ENCODE measurements at places on chromosomes 7 and 10. TPM values are rescaled to one million over a fixed set of nuclear protein-coding genes. Genes with fewer than 3 reads are reported as not detected.

DNA sequence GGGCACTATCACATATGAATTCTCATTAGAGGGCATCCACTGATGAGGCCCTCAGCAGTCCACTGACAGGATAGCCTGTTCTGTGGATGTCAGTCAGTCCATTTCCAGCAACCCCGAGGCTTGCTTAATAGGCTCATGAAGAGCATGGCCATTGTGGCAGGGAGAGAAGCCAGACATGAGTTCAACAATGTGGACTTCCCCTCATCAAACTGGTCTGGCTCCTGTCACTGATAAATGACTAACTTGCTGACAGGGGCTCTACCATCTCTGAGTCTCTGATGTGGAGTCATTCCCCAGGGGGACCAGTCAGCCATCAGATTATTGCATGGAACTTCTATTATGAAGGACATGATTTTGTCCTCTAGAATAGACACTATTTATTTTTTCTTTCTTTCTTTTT, 19.8 kb upstream of the TRIL start:
- no peak for DNase-seq

DNA sequence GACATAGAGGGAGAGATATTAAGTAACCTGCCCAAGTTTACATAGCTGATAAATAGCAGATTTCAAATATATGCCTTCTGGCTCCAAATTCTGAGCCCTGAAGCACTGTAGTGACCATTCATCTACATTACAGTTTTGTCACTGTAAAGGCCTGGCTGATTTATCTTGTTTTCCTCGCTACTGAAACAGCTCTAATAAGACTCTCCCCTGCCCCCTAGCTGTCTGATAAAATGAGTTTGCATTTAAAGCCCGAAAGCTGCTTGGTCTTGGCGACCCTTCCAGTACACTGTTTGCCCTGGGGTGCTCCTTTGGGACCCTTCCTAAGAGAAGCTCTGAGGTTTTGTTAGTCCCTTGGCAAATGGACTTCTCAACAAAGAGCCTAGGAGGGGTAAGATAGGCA, 59.7 kb upstream of the RAB11FIP2 start:
- DNase-seq = peak; percentile 5

- no peak for DNase-seq
Measured at GRCh38 chr7:47501406-47501805, 80.5 kb downstream of the TNS3 start.

GRCh38 chr10:67790534-67791408, 47.2 kb downstream of the DNAJC12 start:
- peak; percentile 2 for DNase-seq

DNA sequence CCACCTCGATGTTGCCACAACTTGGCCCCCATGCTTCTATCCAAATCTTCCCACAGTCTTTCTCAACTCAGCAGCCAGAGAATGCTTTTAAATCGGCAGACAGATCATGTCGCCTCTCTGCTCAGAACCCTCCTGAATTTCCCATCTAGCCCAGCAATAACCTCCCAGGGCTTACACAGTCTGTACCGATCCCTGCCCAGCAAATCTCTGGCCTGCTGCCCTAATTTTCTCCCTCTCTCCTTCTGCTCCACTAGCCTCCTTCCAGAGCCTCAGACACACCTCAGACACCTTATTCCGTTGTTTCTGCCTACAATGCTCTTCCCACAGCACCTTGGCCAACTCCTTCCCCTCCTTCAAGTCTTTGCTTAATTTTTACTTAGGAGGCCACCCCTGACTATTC, 32.3 kb downstream of the MDH2 start:
- DNase-seq = no peak

DNA sequence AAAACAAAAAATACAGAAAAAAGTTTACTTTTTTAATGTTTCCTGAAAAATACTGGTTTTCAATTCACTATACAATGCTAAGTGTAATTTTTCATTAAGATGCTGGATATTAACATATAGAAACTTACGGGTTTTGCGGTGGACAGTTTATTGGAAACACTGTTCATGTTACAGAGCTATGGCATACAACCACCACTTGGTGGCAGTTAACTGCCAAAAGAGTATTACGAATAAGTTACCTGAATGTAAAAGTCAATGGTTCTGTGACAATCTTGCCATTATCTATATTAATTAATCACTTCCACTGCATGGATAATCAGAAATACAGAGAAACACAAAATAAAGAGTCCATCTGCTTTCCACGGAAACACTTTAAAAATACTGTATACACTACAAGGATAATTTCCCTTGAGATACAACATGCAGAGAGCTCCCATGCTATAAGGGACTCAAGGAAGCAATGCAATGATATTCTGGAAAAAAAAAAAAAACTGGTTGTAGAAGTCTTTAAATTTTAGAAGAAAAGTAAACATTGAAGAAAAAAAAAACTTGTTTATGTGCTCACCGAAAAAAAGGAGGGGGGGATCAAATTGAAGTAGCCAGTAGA, 97.0 kb downstream of the TPK1 start:
- DNase-seq = peak; percentile 19

DNA sequence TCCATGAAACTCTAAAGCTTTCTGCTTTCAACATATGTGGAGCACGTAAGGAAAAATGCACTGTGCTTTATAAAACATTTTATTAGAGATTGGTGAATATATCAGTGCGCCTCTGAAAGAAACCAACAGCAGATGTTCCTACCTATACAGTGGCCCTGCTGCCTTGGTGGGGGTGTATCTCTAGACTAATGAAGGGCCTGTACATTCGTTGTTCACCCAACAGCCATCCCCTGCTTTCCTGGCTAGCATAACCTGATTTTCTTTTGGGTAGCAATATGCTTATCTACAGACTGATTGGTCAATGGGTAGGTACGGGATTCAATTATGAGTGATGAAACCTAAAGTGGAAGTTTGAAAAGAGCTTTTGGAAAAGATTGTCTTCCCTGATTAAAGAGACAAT, 119.7 kb upstream of the FAM133B start:
- no peak for DNase-seq

GRCh38 chr7:36153571-36154097, 580 bp downstream of the EEPD1 start:
- DNase-seq = no peak

- DNase-seq = no peak
Measured at GRCh38 chr10:341081-341740, 206.0 kb downstream of the ZMYND11 start.

GRCh38 chr7:55073051-55073511, 54.3 kb downstream of the EGFR start:
- peak; percentile 57 for DNase-seq

DNA sequence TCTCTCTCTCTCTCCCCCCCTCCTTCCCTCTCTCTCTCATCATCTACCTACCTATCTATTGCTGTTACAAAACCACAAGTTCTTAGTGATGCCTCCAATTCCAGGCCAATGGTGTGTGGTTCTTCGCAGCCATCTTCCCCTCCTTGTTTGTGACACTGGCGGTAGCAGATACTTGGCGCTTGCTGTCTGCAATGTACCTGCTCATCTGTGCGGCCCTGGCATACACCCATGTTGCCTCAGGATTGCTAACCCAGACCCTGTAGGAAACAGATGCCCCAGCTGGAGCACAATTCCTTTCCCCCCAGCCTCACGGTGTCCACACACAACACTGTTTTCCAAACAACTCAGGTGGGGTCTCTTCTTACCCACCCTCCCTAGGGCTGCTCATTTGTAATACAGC, 13.6 kb upstream of the DPYSL4 start:
- no peak for DNase-seq

- no peak for DNase-seq
Measured at GRCh38 chr7:73872056-73872908, 11.3 kb downstream of the TMEM270 start.

- no peak for DNase-seq
Measured at GRCh38 chr7:38373155-38373554, 99.7 kb upstream of the TARP start.

DNA sequence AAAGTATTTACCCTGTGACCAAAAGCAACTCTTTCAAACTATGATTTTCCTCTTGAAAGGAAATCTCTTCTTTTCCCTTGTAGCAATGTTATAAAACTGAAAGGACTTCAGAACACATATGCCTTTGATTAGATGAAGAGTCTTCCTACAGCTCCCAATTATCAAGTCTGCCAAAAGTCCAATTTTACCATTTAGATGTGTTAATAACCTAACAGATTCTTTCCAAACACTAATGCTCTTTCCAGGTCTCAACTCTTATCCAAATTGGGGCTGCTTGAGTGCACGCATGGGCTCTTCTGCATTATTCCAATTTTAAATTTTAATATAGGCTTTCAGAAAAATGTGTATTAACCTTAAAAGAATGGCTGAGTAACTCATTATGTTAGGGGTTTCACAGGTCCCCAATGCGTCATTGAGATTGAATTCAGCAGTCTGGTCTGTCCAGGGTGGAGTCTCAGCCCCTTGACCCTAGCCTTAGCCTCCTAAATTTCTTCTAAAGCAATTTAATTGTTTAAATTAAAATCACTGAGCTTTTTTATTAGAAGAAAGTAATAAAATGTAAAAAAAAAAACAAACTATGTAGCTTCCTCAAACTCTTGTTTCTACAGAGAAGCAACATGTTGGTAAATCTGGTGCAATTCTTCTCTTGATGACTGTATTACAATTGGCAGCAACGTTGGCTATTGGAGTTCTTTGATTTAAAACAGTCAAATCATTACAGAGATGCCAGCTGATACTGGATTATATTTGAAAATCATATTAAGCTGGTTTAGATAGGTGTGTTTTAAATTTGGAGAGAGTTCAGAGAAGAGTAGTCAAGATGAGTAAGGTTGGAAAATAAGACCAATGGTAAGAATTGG, 170.4 kb downstream of the DKK1 start:
- no peak for DNase-seq

- no peak for DNase-seq
Measured at GRCh38 chr10:59885430-59886134, 20.8 kb downstream of the CCDC6 start.

GRCh38 chr10:78805176-78805575, 263.6 kb upstream of the ZMIZ1 start:
- peak; percentile 11 for DNase-seq

- no peak for DNase-seq
Measured at GRCh38 chr10:126080879-126081411, 184.6 kb downstream of the FANK1 start.

GRCh38 chr10:24871011-24871935, 81.1 kb downstream of the PRTFDC1 start:
- no peak for DNase-seq

- no peak for DNase-seq
Measured at GRCh38 chr7:128918016-128918665, 7.6 kb upstream of the KCP start.

GRCh38 chr7:45067582-45067981, 21.2 kb downstream of the NACAD start:
- no peak for DNase-seq

GRCh38 chr7:50676740-50677637, 105.7 kb downstream of the GRB10 start:
- DNase-seq = no peak

DNA sequence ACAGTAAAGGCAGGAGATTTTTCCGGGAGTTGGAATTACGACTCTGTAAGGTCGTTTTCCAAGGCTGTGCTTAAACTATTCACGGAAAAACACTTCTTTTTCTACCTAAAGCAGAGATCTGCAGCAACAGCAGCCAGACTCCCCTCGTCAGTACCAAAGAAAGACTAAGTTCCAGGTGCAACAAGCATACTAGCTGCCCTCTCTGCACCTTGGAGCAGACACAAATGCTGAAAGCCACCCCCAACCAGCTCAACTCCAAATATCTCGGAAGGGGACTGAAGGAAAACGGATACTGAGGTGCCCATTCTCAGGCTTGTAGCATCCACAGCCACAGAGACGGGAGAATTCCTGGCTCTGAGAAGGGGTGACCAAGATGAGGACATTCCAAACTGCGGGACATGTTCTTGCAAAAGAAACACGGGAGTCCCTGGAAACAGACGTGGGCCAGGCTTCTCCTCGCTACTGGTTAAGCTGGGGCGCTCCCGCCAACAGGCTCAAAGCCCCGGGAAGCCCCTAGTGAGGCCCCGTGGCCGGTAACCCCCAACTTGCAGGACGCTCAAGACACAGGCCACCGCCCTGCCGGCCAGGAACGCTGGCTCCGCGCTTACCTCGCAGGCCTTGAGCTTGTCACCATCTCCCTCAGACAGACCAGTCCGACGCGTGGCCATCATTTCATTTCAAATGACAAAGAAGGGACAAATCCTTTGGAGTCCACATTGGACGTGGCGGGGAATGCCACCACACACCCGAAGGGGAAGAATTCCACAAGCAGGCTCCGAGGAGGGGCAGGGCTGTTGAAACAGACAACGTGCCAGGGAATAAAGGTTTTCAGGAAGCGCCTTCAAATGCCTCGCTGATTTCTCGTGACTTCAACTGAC, 2.2 kb downstream of the ARHGAP21 start:
- DNase-seq = peak; percentile 55

DNA sequence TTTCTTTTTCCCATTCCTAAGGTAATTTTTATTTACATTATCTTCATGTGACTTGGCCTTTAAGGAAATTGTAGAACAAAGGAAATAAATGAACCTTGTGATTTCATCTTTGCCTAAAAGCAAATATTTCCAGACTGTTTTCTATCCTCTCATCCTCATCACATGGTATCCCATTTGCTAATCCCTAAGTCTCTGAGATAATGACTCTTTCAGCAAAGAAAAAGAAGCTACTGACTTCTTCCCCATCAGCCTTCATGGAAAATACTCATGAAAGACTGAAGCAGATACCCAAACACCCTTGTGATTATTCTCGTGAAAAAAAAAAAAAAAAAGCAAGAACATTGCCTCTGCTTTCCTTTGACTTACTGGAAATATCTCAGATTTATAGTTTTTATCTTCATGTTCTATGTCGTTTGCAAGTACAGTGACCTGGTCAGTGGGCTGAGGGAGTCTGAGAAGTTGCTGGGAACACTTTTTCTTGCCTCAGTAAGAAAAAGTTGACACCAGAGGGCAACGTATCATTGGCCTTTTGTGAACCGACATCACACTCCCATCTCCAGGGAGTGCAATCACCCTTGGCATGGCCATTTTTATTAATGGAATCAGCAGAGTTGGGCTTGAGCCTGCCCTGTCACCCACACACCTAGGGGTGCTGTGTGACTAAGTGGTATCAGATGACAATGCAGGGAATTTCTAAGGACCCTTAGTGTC, 246.0 kb upstream of the KMT2E start:
- DNase-seq = no peak

GRCh38 chr10:12380999-12381398, 31.7 kb downstream of the CAMK1D start:
- DNase-seq = no peak

DNA sequence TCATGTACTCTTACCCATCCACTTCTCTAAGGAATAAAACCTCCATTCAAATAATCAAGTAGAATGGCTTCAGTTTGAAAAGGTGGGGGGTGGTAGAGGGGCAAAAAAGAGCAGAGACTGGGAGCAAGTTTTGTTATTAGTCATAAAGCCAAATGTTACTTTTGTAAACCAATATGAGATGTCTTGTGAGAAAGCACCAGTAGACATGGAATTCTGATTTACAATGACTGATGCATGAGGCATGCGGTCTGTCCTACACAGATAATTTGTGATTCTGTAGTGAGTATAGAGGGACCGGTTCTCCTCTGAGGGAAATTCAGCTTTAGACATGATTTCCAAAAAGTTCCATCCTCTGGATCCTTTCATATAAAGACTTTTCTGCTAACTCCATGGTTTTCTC, 12.9 kb upstream of the ABCA13 start:
- DNase-seq = no peak

SPDYE16 gene
- not detected for total RNA-seq

ASIC3 gene
- total RNA-seq = 1.6 TPM

RBP3 gene
- not detected for total RNA-seq

RADIL gene
- 2.2 TPM for total RNA-seq

ASB15 gene
- not detected for total RNA-seq

HYAL4 gene
- not detected for total RNA-seq

TIMM23B gene
- 2.8 TPM for total RNA-seq

TRPV5 gene
- total RNA-seq = not detected

CYP2C19 gene
- total RNA-seq = 0.41 TPM

FGL2 gene
- total RNA-seq = not detected

C10orf53 gene
- total RNA-seq = not detected

CYP26C1 gene
- total RNA-seq = not detected
